Astrocyte of the hippocampus (primary cell): ENCODE measurements at places on chromosomes 2 and 18.

DNA sequence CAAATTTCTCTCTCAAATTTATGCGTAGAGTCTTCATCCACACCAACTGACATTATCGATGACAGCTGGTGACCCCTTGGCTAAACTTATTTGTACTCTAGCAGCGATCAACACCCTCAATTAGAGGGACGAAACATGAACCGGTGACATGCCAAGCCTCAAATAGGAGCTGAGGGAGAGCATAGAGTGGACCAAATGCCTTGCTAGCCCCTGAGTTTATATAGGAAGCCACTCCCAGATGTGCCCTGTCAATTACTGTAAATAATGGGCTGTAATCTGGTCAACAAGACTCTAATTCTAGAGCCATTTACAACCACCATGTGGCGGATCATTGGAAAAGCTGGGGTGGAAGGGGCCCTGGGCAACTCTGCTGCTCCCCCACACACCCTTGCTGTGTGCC, 47.6 kb upstream of the FHL2 start:
- DNase-seq, result no peak

- peak; percentile 9 for DNase-seq
These were observed 426.1 kb downstream of the PARD3B start for GRCh38 chr2:204971206-204971907.

DNA sequence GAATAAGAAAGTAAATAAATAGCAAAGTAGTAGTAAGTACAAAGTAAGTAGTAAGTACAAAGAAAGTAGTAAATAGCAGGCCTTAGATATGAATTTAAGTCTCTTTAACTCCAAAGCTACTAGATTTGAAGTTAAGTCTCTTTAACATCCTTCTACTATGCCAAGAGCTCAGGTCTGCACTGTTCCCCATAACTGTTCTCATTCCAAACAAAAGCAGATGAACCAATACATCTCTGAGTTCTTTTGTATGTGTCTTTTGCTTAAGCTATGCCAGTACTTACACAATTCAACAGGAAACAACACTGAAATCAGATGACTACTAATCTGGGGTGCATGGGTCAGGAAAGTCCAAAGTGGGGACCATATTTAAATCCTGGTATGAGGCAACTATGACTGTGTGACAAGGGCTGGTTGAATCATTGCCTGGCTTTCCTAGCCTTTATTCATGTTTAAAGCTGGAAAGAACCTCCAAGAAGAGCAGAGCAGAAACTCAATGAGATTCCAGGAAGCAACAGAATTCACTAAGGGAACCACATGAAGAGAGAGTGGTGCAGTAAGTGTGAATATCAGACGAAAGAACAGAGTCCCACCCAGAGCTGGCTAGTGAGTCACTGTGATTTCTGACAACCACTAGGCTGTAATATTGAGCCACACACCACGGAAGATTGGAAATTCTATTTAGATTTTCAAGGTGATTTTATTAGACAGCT, 51.0 kb upstream of the CYP26B1 start:
- DNase-seq, result peak; percentile 74

GRCh38 chr2:154229966-154230365, 358.2 kb downstream of the GALNT13 start:
- no peak for DNase-seq

- no peak for DNase-seq
These were observed 57.8 kb downstream of the ITGB1BP1 start for GRCh38 chr2:9365498-9366019.

GRCh38 chr2:235080101-235080500, 128.3 kb downstream of the SH3BP4 start:
- no peak for DNase-seq

DNA sequence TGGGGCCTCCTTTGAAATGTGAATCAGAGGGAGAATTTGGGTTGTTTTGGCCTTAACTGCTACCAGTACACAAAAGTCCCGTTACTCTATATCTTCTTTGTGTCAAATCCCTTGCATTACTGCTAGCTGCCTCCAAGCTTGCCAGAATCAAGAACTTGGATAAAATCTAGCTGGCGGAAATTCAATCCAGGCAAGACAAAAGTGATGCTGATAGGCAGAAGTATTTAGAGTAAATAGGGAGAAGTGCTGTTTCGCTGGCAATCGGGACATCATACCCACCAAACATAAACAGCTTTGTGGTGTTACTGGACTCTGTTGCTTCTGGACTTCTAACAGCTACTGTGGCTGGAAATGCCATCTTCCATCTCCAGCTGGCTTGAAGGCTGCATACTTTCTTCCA, 2.5 kb downstream of the IFIH1 start:
- no peak for DNase-seq

DNA sequence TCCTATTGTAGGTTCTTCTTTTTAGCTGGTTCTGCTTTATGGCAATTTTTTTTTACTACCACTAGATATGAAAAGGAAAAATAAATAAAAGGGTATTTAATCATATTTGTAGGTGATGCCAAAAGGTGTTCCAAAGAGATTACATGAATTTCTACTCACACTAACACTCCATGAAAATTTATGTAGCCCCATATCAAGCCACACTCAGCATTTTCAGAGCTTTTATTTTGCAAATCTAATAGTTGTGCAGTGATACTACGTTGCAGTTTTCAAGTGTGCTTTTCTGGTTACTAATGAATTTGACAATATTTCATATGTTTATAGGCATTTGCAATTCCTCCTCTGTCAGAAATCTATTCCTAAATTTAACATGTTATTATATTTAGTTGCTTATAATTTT, 363.9 kb upstream of the TMEFF2 start:
- DNase-seq, result no peak

DNA sequence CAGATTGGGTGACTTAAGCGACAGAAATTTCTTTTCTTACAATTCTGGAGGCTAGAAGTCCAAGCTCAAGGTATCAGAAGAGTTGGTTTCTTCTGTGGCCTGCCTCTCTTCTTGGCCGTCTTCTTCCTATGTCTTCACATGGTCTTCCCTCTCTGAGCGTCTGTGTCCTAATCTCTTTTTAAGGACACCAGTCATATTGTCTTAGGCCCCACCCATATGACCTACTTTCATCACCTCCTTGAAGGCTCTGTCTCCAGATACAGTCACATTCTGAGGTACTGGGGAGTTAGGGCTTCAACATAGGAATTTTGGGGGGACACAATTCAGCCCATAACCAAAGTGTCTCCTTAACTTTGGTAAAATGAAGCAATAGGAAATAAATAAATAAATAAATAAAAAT, 110.9 kb upstream of the EPC2 start:
- DNase-seq, result no peak

DNA sequence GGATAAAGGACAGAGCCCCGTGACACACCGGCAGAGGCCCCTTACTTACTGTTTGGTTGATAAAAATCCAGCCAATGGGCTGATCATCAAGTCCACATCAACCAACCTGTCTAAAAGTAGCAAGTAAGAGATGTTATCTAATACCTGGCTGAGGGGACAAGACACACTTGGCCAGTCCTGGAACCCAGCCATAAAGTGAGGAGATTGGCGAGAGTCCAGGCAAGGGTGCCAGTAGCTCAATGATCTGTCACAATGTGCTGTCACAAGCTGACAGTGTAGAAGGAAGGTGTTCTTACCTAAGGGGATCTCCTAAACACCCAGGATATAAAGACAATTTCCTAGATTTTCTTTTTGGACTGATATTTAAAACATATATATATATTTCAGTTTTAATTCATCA, 61.7 kb upstream of the IL1R2 start:
- DNase-seq, result no peak

DNA sequence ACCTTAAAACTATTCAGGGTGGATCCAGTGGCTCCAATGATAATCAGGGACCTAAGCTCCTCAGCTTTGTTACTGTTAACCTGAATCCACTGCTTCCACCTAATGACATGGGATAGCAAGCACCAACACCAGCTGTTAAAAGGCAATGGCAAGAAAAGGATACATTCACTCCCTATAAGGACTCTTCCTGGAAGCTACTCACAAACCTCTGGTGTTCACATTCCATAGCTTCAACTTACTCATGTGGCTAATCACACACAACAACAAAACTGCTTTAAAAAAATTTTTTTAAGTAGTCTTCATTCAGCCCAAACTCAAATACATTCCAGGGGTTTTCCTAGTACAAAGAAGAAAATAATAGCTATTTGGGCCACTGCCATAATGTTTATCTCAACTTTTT, 24.5 kb downstream of the ROCK2 start:
- DNase-seq, result peak; percentile 77

DNA sequence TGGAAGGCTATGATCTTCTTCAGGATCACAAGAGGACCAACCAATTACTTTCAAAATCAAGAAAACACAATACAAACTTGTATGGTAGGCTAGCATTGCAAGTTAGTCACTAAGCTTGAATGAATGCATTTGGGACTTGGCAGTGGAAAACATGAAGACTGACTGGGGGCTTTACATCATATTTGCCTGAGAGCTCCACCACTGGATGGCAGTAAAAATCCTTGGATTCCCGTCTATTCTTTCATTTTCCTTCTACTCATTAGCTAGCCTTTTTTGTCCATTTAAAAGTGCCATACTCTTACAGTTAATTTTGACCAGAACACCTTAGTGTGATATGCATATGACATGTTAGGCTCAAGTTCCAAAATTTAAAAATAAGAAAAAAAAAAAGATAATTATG, 63.5 kb upstream of the RASGRP3 start:
- peak; percentile 64 for DNase-seq

DNA sequence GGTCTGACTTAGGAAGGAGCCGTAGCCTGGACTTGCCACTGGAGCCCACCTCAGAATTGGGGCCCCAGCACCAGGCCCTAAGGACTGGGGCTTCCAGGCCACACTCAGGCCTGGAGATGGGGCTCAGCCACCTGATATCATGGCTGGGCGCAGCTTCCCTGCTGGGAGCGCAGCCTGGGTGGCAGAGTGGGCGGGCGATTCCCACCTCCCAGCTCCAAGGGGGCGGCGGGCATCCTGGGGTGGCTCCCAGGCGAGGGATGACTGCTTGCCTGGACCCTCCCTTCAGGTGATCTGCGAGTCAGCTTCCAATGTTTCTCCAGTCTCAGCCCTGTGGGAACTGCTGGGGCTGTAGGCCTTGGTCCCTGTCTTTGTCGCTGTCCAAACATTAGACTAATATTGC, 20.1 kb downstream of the GPR35 start:
- no peak for DNase-seq

- no peak for DNase-seq
These were observed 72.8 kb upstream of the FANCL start for GRCh38 chr2:58313926-58314325.

- DNase-seq, result no peak
These were observed 246.1 kb upstream of the GYPC start for GRCh38 chr2:126409850-126410249.

- DNase-seq, result no peak
These were observed 54.2 kb upstream of the FRZB start for GRCh38 chr2:182920631-182921056.

DNA sequence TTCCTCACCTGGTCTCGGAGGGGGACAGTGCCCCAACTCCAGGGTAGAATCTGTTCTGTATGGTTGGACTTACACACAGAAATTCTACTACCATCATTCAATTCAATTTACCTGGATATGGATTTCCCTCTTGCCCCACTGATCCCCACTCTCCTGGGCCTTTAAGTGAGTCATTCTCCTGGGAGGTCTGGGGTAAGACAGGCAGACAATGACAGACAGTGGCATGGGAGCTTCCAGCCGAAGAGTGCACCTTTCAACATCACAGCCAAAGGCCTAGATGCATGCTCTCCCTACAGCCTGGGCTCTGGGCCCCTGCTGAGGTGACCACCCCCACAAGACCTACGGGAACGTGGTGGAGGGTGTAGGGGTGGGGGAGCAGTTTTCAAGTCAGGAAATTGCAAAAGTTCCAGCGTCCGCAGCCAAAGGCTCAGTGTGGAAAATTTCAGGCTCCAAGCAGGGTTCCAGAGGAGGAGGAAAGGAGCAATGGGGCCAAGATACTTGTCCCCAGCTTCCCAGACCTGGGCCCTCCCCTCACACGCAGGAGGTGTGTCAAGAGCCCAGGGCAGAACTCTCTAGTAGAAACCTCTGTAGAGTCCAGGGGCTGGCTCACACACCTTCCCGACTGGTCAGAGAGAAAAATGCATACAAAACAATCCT, 296.4 kb downstream of the CYP26B1 start:
- no peak for DNase-seq

DNA sequence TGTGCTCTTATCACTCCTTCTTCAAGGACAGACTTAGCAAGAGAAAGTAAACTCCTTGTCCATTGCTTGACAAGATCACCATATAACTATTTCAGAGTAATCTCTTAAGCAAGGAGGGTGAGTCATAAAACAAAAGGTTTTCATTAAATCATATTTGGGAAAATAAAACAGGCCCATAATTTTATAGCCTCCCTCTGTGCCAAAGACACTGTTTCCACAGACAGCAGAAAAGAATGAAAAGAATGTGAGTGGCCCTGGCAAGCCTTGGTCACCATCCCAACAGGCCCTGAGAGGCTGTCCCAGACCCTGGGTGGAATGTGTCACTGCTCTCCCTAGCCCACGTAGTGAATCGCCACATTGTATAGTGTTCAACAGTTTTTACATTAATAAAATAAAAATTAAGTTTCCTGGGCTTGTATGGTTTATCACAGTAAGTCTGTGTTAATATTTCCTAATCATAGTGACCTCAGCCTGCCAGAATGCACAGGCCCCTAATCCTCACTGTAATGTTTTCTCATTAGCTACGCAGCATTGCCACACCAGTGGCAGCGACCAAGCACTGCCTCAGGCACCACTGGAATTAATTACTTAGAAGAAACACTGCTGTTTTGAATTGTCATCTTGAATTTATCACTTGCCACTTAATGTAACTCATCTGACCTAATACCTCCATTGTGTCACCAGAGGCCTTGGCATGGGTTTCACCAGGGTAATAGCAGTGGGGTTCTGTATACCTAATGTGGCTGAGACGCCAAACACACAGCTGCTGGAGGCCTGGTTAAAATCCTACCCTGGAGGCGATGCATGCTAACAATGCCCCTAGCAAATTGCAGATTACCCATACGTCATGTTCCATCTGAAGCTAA, 401.9 kb downstream of the LNPK start:
- DNase-seq, result peak; percentile 43

GRCh38 chr2:101199251-101199791, 48.1 kb upstream of the TBC1D8 start:
- DNase-seq, result no peak

- peak; percentile 1 for DNase-seq
These were observed 286.6 kb downstream of the DPP10 start for GRCh38 chr2:114729026-114729425.

GRCh38 chr2:31524592-31524991, 56.1 kb downstream of the SRD5A2 start:
- no peak for DNase-seq

GRCh38 chr2:9629222-9630116, 1.3 kb downstream of the YWHAQ start:
- DNase-seq, result peak; percentile 48

GRCh38 chr2:178796079-178796677, 11.0 kb downstream of the TTN start:
- peak; percentile 58 for DNase-seq

GRCh38 chr2:121791290-121791689, 35.8 kb downstream of the TSN start:
- no peak for DNase-seq
